ENCODE measurements at places on chromosomes 11 and 22.

GRCh38 chr11:18633256-18634139, 644 bp downstream of the SPTY2D1 start:
- no peak for DNase-seq

DNA sequence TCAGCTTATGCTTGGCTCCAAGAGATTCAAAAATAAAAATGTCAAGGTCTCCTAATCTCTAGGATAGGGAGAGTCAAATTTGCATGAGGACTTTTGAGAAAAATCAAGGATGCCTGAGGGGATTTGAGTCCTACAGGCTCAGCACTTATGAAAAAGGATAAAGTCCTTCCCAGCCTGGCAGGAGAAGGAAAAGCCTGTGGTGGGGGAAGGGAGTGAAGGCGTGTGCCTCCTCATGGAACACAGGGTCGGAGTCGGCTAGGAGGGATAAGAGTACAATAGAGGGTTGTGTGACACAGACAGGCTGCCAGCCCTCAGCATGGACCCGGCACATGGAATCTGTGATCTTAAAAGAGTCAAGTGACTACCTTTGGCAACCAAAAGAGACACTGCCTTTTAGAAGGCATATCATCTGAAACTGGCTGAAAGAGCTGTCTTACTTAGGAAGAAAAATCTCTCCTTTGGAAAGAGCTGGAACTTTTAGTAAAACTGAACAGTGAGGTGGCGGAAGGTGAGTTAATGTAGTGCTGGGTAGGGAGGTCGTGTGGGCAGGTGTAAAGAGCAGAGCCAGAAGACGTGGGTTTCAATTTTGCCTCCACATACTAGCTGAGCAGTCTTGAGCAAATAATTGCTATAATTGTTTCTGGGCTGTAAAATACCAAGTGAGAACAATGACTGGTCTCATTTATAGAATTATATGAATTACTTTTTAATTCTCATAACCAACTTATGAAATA, 58.8 kb upstream of the RDX start:
- DNase-seq: peak; percentile 17

DNA sequence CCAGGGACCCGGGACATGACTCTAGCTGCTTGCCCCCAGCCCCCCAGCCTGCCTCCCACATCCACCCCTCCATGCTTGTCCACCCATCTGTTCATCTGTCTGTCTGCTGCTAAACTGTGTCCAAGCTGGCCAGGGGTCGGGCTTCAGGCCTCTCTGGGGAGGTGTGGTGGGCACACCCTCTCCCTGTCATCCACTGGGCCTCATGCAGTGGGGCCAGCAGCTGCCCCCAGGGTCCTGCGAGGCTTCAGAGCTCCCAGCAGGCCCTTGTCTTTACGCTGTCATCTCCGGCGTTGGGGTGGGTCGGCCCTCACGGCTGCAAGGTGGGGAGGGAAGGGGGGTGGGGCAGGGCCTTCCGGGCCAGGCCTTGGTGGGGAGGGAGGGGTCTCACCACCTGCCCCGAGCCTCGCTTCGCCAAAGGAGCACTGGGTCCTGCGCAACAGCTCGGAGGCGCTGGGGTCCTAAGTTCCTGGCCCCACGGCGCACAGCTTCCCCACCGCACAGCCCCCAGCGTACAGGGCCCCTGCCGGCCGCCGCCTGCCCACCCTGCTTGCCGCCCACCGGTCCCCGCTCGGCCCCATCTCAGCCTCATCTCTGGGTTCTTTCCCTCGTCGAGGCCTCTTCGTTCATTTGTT, 26.7 kb downstream of the MOB2 start:
- DNase-seq: no peak

GRCh38 chr11:64659417-64660144, 63.4 kb downstream of the NRXN2 start:
- no peak for DNase-seq

- DNase-seq: no peak
Observed at GRCh38 chr22:27842201-27842600, 40.6 kb upstream of the MN1 start.

DNA sequence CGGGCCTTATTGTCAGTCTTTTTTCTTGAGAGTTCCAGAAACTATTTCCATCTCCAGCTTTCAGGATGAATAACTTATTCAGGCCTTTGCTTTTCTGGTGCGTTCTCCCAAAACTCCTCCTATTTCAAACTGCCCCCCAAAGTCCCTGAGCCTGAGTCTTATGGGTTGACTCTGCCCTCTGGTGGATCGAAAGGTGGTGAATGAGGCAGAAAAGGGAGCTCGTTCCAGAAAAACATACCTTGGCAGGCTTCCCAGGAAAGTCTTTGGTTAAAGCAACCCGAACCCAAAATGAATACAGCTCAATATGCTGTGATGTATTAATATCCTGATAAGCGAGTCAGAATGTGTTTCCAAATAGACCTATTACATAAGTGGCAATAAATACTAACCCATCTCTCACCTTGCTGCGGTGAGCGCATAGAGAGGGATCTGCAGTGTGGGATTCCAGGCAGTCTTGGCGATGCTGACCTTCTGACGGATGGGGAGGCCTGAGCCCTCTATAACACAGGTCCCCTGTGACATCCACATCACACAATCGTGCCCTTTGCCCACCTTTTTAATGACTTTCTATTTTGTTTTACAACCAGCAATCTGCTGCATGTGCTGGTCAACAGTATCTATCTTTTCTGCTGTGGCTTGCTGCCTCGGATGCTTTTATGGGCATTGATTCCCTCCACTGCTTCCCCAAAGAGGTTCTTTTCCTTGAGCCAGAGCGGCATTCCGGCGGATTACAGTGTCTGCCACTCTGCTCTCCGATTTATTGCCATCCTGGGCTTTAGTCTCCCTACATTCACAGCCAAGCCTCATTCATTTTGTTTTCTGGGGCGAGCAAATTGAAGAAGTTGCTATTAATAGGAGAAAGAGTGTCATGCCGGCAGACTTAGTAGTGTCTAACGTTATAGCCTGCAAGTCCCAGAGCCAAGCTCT, 756.8 kb downstream of the NTM start:
- peak; percentile 71 for DNase-seq

GRCh38 chr22:45538281-45538680, 35.6 kb downstream of the FBLN1 start:
- no peak for DNase-seq

DNA sequence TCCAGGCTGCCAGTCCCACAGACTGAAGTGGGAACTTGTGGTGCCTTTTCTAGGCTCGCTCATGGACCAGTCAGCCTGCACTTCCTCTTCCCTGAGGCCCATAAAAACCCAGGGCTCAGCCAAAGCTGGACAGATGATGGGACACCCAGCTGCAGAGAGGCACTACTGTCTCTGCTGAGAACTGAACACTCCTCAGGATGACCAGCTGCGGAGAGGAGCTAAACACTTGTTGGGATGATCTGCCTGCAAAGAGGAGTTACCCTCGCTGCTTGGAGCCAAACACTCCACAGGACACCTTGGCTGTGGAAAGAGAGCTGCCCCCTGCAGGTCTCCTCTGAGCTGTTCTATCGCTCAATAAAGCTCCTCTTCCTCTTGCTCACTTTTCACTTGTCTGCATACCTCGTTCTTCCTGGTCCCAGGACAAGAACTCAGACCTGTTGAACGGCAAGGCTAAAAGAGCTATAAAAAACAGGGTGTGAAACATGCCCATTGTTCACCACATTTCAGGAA, 465.5 kb downstream of the GUCY1A2 start:
- no peak for DNase-seq

DNA sequence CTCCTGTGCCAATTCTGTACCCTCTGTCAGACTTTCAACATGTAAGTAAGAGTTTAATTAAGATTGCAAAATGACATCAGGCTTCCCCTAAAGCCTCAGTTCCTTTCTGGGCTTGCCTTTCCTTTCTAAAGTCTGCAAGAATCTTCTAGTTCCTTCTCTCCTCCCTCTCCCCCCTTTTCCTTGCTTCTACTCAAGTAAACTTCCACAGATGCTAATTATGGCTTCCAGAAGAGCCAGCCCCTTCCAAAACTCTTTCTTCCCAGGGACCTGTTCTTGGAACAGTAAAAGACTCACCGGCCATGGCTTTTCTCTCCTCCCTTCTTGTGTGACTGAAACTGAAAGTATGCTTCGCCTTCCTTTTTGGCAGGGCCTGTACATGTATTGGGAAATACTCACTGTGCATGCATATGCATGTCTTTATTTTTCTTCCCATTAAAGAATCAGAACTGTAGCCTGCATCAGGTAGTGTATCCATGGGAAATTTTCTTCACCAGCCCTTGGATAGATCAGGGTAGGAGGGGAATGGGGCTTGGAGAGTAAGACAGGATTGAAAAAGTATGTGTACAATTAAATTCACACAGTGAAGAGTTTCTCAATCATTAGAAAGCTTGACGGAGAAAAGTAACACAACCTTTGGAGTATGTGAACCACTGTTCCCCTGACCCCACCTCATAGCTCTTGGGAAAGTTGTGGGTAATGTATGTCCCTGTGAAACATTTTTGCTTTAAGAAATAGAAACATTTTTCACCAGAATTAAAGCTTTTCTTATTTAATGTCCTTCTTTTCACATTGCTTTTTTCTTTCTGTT, at the start of gene CASP1:
Gene CASP1, minus strand, starts transcription at position 332 of the 808 bp plus-strand sequence. Its CDS starts 31 bp downstream, at position 301.
- DNase-seq: peak; percentile 67

- no peak for DNase-seq
Observed at GRCh38 chr22:35454416-35455054, 54.6 kb downstream of the MCM5 start.

GRCh38 chr11:81497202-81497804, 1236.4 kb downstream of the FAM181B start:
- DNase-seq: peak; percentile 7

GRCh38 chr22:20554824-20555223, 47.4 kb downstream of the MED15 start:
- DNase-seq: no peak

GRCh38 chr11:63837027-63837688, 1.8 kb upstream of the MARK2 start:
- peak; percentile 68 for DNase-seq

DNA sequence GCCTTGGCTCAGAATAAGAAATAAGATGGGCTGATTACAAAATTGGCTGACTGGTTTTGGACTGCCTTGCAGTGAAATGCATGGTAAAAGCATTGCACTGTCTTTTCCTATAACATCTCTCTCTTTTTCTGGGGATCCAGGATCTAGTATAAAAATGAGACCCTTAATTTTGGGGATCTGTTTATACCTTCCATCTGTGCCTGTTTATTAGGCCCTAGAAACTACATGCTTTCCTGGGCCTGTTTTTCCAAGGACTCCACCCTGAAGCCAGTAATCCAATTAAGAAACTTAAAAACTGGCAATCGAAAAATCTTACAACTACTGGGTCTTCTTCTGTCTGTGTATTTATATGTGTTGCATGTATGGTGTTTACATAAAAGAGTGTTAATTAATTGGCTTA, 14.5 kb downstream of the HORMAD2 start:
- no peak for DNase-seq

GRCh38 chr11:57903011-57903410, 120.7 kb upstream of the OR9Q1 start:
- DNase-seq: no peak

GRCh38 chr11:59866397-59866796, at the start of gene TCN1:
Gene TCN1 (minus strand): TSS chr11:59866487. CDS start chr11:59866470, 17 bp downstream.
- DNase-seq: no peak

DNA sequence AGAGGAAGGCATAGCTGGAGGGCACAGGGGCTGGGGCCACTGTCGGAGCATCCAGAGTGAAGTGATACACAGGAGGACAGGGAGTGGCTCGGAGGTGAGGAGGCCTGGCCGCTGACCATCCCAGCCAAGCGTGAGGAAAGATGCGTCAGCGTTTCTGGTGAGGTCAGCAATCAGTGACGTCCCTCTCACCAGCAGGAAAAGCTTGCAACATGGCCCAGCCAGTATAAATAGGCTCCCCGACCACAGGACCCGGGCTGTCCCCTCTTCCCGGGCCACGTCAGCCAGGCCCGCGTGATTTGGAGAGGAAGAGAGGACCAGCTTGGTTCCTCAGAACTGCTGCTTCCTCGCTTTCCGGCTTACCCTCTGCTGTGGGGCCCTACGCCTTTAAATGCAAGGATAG, 4.2 kb upstream of the OSM start:
- no peak for DNase-seq

GRCh38 chr11:60165538-60165937, 17.3 kb downstream of the MS4A6A start:
- peak; percentile 83 for DNase-seq

DNA sequence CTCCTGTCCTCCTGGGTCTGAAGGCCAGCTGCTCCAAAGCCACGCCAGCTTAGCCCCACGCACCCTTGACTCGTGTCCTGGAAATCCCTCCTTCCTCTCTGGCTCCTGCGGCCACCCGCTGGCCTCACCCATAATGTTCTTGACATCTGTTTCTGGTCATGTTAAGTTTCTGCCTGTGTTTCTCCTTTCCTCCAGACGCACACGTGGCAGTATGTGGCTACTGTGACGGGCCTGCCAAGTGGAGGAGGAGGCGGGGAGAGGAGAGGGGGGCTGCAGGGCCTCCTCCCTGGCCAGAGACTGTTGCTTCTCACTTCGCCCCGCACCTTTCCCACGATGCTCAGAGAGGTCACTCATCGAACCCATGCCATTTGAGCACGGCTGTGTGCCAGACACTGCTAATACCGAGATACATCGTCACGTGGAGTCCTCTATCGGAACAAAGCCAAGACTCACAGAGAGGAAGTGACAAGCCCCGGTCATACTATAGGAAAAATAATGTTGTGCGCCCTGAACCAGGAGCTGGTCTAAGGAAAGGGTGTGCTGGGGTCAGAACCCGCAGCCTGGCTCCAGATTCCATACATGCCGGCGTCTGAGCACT, 11.5 kb downstream of the C1QTNF6 start:
- DNase-seq: peak; percentile 96

GRCh38 chr11:88484873-88485621, 147.5 kb upstream of the CTSC start:
- DNase-seq: peak; percentile 37

DNA sequence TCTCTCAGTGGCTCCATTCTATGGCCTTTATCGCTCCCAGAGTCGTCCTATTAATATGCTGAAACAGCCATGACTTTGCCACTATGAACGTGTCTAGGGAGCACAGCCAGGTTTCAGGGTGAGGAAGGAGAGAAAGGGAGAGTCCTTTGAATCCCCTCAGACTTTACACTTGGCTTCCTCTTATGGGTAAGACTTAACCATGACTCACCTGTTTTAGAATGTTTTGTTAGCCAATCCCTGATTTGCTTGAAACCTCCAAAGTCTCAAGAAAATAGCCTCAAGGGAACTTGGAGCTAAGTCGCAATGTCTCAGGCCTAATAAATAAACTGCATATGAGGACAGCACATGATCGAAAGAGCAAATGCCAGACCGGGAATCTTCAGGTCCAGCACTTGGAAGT, 131.2 kb upstream of the RCN1 start:
- no peak for DNase-seq
